ENCODE measurements at places on chromosomes 13 and 19. TPM values are rescaled to one million over a fixed set of nuclear protein-coding genes. Genes with fewer than 3 reads are reported as not detected.
A peak's percentile ranks its signal among the peaks of the same experiment; 100 is the strongest.

Gene TGDS
- 21.4 TPM for total RNA-seq

Gene OR7C1
- not detected for total RNA-seq

GRCh38 chr19:35045667-35046300 lies 4.3 kb downstream of the HPN start:
- peak; percentile 43 for DNase-seq
- no peak overlapping the region for H3K27ac ChIP-seq
- no peak overlapping the region for H3K4me3 ChIP-seq
- no peaks in the 10 kb centered on the region for H3K36me3 ChIP-seq

GRCh38 chr19:13505164-13505695 lies 1.0 kb downstream of the CACNA1A start:
- H3K4me1 ChIP-seq = no peaks in the 10 kb centered on the region
- H3K36me3 ChIP-seq = no peaks in the 10 kb centered on the region
- peaks cover 87% of the 10 kb centered on the region for H3K27me3 ChIP-seq
- no peak for DNase-seq

GRCh38 chr13:20823071-20823470 lies 49.3 kb upstream of the EEF1AKMT1 start:
- H3K27me3 ChIP-seq = no peaks in the 10 kb centered on the region
- H3K36me3 ChIP-seq = peaks cover 13% of the 10 kb centered on the region
- DNase-seq = no peak

GRCh38 chr19:45128146-45128545 lies 32.6 kb downstream of the NKPD1 start:
- no peak overlapping the region for H3K4me3 ChIP-seq
- H3K36me3 ChIP-seq = no peaks in the 10 kb centered on the region
- H3K27me3 ChIP-seq = no peaks in the 10 kb centered on the region
- peaks cover 16% of the 10 kb centered on the region for H3K4me1 ChIP-seq

Gene KLHL1
- total RNA-seq = not detected

Gene KLK5
- not detected for total RNA-seq

DNA sequence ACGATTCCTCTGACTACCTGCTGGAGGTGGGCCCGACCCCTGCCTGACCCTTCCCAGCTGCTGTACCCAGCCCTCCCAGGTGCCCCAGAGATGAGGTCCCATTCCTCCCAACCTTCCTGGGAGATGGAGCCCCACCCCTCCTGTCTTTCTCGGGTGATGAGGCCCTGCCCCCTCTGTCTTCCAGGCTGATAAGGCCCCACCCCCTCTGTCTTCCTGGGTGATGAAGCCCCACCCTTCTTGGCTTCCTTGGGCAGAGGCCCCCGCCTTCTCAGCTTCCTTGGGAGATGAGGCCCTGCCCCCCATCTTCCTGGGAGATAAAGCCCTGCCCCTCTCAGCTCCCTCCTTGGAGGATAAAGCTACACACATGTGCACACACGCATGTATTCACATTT lies 47.9 kb downstream of the CERS4 start:
- no peak overlapping the region for H3K27ac ChIP-seq
- DNase-seq = no peak
- H3K36me3 ChIP-seq = no peaks in the 10 kb centered on the region
- peaks cover 4% of the 10 kb centered on the region for H3K4me1 ChIP-seq
- H3K4me3 ChIP-seq = no peak overlapping the region

DNA sequence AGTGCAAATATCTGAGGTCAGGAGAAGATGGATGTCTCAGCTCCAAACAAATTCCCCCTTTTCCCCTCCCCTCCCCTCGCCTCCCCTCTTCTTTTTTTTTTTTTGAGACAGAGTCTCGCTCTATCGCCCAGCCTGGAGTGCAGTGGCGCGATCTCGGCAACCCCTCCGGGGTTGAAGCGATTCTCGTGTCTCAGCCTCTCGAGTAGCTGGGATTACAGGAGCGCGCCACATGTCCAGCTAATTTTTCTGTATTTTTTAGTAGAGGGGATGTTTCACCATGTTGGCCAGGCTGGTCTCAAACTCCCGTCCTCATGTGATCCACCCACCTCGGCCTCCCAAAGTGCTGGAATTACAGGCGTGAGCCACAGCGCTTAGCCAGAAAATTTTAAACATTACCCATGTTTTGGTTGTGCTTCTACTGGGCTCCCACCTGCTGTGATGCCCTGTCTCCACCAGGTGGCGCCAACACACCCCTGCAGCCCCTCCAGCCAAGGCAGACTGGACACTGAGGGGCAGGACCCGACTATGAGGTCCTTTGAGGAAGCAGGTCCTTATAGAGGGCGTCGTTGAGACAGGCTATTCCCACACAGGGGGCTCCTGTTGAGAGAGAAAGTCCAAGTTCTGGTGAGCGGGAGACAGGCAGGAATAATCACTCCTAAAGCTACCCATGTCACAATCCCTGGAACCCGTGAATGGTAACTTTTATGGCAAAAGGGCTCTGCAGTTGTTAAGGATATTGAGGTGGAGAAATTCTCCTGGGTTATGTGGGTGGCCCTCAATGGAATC lies 6.3 kb downstream of the ERICH4 start:
- H3K4me1 ChIP-seq = peaks cover 6% of the 10 kb centered on the region
- H3K4me3 ChIP-seq = peak overlapping the region; percentile 77
- peak; percentile 73 for DNase-seq
- no peaks in the 10 kb centered on the region for H3K36me3 ChIP-seq
- peaks cover 28% of the 10 kb centered on the region for H3K27me3 ChIP-seq

Gene C2CD4C
- total RNA-seq = 0.19 TPM

- H3K4me3 ChIP-seq = peak overlapping the region; percentile 89
- H3K27me3 ChIP-seq = no peaks in the 10 kb centered on the region
- H3K4me1 ChIP-seq = peaks cover 28% of the 10 kb centered on the region
- DNase-seq = peak; percentile 75
- peak overlapping the region; percentile 95 for H3K27ac ChIP-seq
These were observed 759 bp downstream of the ZMYM2 start for GRCh38 chr13:19959141-19959830.

Gene ZNF223
- 1.8 TPM for total RNA-seq

DNA sequence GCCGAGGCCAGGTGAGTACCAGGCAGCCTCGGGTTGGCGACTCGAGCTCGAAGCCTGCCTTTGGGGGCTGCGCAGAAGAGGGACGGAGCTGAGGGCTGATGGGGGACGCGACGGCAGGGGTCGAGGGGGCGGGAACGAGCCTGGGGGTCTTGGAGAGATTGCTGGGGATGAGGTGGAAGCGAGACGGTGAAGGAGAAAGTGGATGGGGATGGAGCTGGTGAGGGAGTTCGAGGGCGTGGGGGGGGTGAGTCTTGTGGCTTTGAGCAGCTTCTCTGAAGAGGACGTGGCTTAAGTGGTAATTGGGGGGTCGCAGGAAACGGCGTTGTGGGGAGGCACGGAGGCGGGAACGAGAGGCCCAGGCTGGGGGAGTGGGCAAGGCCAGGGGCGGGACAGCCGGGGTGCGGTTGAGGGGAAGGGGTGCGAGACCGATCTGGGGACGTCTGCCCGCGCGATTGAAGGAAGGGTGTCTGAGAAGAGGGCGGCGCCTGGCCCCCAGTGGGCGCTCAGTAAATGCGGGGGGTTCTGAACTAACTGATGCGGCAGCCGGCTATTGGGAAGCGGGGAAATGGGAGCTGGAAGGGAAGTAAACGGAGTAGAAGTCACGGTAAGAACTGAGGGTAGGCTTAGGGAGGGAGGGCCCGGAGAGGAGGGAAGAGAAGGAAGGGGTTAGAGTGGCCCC lies 426 bp downstream of the MYO9B start:
- H3K4me1 ChIP-seq = peaks cover 56% of the 10 kb centered on the region
- peaks cover 24% of the 10 kb centered on the region for H3K36me3 ChIP-seq
- no peaks in the 10 kb centered on the region for H3K27me3 ChIP-seq

Gene PNMA8C
- not detected for total RNA-seq

Gene OR4F17
- total RNA-seq = not detected

DNA sequence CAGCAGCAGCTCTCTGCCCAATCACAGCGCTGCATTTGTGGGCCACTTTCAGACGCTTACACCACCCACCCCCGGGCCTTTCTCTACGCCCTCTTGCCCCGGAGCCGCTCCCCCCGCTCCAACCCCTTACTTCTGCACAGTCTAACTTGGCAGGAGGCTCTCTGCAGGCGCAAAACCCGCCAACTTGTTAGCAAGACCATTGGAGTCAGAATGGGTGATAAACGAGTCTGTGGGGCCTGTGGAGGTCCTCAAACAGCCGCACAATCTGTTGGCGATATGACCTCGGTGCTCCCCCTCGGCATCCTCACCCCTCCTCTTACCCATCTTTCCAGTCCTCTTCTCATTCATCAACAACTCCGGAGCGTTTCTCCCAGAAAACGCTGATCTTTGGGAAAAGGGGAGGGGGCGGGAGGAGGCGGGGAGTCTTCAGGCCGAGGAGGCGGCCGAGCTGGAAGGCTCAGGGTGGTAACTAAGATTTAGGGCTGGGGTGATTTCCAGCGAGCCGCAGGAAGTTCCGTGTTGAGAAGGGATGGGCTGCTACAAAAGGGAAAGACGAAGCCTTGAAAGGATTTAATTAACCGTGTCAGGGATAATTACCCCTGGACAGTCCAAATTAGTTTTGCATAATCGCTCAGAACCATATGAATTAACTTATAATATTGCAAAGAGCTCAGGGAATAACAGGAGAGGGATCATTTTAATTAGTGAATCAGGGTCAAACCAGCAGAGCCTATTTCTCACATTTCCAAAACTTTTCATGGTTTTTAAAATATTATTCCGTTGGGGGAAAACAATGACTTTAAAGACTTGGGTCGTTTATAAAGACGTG lies 4.1 kb downstream of the SOX21 start:
- peaks cover 22% of the 10 kb centered on the region for H3K4me1 ChIP-seq
- peaks cover 85% of the 10 kb centered on the region for H3K27me3 ChIP-seq
- H3K36me3 ChIP-seq = peaks cover 2% of the 10 kb centered on the region
- H3K27ac ChIP-seq = no peak overlapping the region

DNA sequence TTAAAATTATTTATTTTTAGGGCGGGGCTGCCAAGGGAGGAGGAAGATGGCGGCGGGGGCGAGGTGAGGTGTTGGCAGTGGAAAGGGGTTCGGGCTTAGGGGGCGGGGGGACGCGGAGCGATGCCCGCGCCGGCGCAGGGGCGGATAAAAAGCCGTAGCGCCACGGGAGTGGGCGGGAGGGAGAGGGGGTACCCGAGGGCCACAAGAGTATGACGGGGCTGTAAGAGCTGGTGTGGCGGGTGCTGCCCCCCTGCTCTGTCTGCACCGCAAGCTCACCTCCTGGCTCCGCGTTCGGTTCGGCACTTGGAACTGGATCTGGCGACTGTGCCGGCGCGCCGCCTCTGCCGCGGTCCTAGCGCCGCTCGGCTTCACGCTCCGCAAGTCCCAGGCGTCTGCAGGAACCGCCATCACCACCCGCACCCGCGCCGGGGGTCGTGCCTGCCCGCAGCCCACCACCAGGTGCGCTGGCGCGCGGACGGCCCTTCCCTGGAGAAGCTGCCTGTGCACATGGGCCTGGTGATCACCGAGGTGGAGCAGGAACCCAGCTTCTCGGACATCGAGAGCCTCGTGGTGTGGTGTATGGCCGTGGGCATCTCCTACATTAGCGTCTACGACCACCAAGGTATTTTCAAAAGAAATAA lies 265.2 kb upstream of the SGCG start:
- DNase-seq = no peak
- H3K4me1 ChIP-seq = no peaks in the 10 kb centered on the region
- H3K36me3 ChIP-seq = no peaks in the 10 kb centered on the region
- H3K27ac ChIP-seq = no peak overlapping the region

Gene OLFM2
- 2.7 TPM for total RNA-seq

- H3K27ac ChIP-seq = no peak overlapping the region
- H3K27me3 ChIP-seq = no peaks in the 10 kb centered on the region
- no peak for DNase-seq
- no peak overlapping the region for H3K4me3 ChIP-seq
- no peaks in the 10 kb centered on the region for H3K4me1 ChIP-seq
These were observed 315.7 kb downstream of the FGF9 start for GRCh38 chr13:21986602-21987001.

DNA sequence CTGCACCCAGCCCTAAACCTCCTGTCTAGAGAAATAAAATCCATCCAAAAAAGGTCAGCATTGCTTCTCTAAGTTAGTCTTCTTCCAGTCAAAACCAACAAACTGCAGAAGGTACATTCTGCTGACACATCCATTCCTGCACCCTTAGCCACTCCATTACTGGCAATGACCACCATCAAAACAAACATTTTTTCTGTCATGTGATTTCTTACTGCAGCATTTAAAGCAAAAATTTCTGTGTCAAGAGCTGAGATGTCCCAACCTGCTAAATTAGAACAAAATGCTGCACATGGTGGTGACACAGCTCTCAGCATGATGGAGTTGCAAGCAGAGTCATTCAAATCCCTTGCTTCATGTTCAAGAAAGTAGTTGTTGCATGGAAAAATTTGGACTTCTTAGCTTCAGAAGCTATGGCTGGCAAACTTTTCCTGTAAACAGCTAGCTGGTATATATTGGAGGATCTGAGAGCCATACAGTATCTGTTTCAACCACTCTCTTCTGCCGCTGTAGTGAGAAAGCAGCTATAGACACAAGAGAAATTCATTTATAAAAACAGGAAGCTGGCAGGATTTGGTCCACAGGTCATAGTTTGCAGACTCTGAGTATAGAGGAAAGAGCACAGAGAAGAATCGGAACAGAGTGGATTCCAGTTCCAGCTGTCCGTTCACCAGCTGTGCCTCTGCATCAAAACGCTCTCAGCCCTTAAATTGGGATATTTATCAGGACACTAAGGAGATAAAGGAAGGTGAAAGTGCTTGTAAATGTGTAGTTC lies 17.4 kb downstream of the RUBCNL start:
- H3K27ac ChIP-seq = peak overlapping the region; percentile 26
- H3K4me1 ChIP-seq = peaks cover 7% of the 10 kb centered on the region
- H3K36me3 ChIP-seq = no peaks in the 10 kb centered on the region
- no peak for DNase-seq

DNA sequence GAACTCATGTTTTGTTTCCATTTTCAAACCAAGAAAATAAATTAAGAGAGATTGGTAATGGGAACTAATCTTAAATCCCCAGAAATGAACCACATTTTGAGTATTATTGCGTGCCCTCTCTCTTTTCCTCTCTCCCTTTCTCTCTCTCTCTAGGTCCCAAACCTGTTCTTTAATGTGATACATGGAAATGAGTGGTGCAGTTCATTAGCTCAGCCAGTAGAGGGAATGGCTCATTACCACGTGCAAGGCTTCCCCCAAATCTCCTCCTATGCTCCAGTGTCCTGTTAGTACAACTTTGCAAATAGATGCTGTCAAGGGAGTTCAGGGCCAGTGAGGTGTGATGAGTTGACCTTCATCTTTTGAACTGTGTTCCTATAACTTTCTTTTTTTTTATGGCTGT lies 178.4 kb downstream of the FGF9 start:
- DNase-seq = peak; percentile 5
- no peaks in the 10 kb centered on the region for H3K36me3 ChIP-seq
- H3K27ac ChIP-seq = no peak overlapping the region
- H3K27me3 ChIP-seq = no peaks in the 10 kb centered on the region
- H3K4me1 ChIP-seq = no peaks in the 10 kb centered on the region
- no peak overlapping the region for H3K4me3 ChIP-seq

- no peaks in the 10 kb centered on the region for H3K36me3 ChIP-seq
- no peak overlapping the region for H3K27ac ChIP-seq
- peaks cover 37% of the 10 kb centered on the region for H3K27me3 ChIP-seq
- H3K4me1 ChIP-seq = peaks cover 6% of the 10 kb centered on the region
These were observed 19.0 kb downstream of the OLFM2 start for GRCh38 chr19:9917321-9917720.

GRCh38 chr13:29405401-29405800 lies 190.1 kb downstream of the SLC7A1 start:
- H3K27ac ChIP-seq = no peak overlapping the region
- no peak overlapping the region for H3K4me3 ChIP-seq
- H3K4me1 ChIP-seq = no peaks in the 10 kb centered on the region
- no peaks in the 10 kb centered on the region for H3K36me3 ChIP-seq

Gene MISP
- total RNA-seq = not detected

Gene RNF225
- 1.6 TPM for total RNA-seq

All from activated naive CD8-positive, alpha-beta T cell treated with anti-CD3 and anti-CD28 coated beads for 36 hours (primary cell).